Left lobe of liver (tissue), 2 donors: ENCODE measurements at places on chromosomes 2 and 18.

- DNase-seq: no peak
These were observed 80.7 kb downstream of the EPAS1 start for GRCh38 chr2:46377666-46378560.

DNA sequence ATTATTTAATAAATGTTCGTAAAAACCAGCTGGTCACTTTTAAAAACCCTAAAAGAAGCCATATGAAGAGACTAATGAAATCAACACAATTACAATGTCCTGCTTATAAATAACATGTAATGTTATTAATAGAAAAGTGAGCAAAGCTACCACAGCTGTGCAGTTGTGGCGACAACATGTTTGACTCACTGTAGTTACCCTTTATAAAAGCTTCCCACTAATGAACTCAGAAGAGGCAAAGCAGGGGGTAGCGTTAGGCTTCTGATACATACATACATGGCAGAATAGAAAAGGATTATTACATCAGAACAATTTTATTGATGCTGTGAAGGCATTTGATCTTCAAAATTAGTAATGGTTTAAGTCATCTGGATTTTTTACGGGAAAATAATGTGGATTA, 219.7 kb downstream of the SLC4A10 start:
- no peak for DNase-seq

DNA sequence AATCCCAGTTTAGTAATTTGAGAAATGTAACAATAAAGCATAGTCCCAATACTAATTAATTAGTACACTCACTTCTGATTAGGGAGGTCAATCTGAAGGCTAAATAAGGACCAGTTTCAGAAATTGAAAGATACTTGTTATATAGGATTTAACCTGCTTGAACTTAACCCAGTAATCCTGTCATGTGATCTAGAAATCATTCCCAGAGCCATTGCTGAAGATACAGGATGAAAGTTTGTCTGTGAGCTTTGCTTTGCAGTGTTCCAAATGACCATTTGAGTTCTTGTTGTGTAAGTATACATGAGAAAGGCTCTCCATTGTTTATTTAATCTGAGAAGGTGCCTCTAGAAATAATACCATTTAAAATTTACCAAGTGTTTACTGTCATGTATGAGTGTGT, 52.2 kb downstream of the GALNT1 start:
- DNase-seq: no peak

DNA sequence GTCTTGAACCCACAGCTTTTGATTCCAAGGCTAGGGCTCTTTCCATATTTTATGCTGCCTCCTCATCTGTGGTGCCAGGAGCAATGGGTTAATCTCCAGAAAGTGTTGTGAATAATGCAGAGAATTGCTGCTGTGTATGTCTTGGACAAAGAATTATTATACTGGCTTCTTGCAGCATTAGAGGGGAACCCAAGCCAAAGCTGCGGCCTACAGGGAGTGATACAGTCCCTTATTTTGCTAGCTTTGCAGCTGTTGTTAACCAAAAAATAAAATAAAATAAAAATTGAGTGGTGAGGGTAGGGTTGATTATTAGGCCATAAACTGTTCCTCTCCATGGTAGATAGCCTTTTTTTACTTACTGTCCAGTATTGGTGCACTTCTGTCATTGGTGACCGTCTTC, 16.7 kb downstream of the WIPF1 start:
- no peak for DNase-seq

DNA sequence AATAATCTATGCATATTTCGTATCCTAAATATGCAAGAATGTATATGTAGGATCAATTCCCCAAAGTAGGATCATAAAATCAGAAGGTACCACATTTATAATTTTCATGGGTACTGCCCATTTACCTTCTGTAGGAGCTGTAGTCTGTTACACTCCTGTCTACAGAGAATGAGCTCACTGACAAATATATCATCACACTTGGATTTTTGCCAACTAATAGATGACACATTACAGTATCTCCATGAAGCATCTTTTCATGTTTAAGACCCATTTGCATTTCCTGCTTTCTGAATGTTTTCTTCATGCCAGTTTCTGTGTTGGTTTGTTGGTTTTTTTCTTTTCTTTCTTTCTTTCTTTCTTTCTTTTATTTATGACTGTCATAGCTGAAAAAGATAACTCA, 70.9 kb upstream of the EML6 start:
- no peak for DNase-seq

DNA sequence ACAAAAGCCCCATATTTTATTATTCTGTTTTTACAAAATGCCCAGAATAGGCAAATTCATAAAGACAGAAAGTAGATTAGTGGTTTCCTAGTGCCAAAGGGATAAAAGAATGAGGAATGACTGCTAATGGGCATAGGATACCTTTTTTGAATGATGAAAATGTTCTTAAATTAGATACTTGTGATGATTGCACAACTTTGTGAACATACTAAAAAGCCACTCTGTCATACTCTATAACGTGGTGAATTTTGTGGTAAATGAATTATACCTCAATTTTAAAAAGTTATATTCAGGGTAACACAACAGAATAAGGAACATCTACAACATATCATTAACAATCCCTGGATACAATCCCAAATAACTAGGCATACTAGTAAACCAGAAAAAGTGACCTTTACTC, 9.1 kb upstream of the FBLN7 start:
- DNase-seq: no peak

GRCh38 chr2:71500426-71501079, 47.2 kb downstream of the DYSF start:
- DNase-seq: no peak

DNA sequence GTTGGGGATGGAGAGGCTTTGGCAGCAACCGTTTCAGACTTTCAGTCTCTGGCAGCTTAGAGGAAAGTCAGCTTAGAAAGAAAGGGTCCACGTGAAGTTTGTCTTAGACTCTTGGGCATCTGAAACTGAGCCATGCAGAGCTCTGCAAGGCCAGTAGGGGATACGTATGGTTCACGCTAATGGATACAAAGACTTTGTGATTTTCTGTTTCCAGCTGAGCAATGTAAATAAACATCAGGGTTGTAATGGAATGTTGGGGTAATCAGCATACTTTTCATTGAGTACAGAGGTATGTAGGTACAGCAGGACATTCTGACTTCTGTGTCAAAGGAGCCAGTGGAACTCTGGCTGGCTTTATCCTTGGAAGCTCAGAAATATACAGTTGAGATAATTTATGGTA, 31.0 kb downstream of the RALB start:
- DNase-seq: no peak

DNA sequence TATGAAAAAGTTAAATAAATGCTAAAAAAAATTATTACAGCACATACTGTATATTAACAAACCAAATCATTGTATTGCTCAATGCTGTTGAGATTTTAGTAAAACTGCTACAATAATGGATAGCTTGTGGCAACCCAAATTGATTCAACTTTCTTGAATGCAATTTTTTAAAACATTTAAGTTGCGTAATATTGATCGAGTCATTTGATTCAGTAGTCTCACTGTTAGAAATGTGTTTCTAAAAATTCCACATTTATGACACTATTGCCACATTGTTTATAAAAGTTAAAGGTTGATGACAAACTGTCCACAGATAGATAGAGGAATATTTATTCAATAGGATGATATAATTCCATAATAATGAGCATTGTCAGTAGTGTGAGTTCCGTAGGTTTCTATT, 640.7 kb upstream of the CRIM1 start:
- DNase-seq: no peak

- DNase-seq: peak; percentile 94
These were observed 107.6 kb upstream of the MAP3K20 start for GRCh38 chr2:172968061-172968469.

DNA sequence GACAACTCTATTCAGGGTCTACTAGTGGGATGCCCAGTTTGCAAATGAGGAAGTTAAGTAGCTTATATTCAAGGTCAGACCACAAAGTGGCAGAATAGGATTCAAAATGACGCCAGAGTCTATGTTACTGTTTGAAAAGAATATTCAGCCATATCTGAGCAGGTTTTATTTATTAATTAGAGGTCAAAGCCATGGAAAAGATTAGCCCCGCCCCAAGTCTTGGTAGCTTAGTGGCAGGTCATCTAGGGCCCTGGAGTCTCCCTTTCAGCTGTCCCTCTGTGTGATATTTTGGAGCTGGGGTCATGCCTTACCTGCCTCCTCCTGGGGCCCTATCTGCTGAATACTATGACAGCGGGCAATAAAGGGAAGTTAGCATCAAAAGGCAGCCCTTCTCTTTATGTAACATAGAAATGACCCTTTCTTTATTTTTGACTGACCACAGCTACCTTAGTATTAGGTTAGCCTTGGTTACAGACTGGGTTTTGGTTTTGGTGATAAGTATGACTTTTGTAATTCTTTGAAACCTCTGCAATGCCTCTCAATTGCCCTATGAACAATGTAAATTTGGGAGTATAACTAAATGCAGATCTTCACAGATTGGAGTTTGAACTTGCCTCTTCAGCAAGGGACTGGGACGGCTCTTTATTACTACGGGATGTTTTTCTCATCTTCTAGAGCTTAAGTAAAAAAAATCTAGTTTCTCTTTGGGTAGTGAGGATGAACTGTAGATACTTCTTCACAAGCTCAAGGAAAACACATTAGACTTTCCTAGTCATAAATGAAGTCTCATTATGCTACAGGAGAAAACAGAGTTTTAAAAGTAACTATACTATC, 153.0 kb upstream of the ITGA4 start:
- DNase-seq: no peak

DNA sequence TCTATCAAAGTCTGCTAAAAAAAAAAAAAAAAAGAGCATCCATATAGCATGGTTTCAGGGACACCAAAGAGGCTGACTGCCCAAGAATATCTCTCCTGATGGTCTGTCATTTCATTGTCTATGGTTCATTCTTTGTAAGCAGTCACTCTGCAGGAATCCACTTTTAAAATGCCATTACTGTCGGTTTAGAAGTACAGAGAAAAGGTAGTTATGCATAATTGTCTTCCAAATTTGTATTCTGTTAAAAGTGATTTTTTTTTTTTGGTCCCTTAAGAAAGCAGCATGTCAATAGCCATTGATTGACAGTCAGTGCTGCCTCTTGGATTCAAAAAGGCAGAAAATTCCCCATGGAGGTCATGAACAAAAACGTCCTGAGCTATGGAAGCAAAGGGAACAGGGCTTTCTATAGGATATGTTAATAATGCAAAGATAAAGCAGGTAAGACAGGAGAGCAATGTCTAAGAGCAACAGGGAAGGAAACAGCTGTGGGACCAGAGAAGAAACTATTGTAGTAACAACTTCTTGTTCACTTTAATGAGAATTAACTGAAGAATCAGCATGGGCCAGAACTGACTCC, 245.8 kb downstream of the TMX3 start:
- DNase-seq: no peak

GRCh38 chr2:715854-716560, 38.8 kb upstream of the TMEM18 start:
- no peak for DNase-seq

- no peak for DNase-seq
These were observed 152.9 kb downstream of the SPP2 start for GRCh38 chr2:234203135-234203984.

- no peak for DNase-seq
These were observed 21.7 kb downstream of the ARHGAP28 start for GRCh38 chr18:6751222-6751621.

DNA sequence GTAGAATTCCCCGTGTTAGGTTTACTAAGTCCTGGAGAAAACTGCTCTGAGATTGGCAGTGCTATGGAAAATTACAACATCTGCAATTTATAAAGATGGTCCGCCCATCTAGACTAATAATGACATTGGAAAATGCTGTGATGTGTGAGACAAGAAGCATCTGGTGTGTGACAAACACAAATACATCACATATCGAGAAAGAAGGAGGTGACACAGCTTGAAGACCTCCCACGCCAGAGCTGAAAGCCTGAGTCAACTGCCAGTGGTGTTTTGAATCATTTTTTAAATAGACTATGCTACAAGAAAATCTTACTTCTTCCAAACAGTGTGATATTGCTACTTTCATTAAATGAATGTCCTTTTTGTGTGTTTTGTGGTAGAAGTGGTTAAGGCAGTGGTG, 8.6 kb upstream of the ANO7 start:
- no peak for DNase-seq

DNA sequence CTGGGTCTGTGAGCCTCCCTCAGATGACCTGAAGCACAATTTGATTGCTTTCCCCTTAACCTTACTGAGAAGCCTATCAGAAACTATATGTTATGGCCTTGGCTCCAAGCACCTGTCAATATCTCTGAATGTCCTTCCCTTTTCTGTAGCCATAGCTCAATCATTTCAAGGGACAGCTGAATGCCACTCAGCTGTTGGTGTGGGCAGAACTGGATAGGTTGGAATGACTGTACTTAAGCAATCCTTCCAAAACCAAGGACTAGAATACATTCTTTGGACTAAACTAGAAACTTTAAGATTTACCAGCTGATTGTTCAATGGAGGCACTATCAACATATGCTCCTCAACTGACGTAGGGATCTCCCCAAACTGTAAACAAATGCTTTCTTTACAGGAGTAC, 159.4 kb downstream of the THADA start:
- DNase-seq: no peak

DNA sequence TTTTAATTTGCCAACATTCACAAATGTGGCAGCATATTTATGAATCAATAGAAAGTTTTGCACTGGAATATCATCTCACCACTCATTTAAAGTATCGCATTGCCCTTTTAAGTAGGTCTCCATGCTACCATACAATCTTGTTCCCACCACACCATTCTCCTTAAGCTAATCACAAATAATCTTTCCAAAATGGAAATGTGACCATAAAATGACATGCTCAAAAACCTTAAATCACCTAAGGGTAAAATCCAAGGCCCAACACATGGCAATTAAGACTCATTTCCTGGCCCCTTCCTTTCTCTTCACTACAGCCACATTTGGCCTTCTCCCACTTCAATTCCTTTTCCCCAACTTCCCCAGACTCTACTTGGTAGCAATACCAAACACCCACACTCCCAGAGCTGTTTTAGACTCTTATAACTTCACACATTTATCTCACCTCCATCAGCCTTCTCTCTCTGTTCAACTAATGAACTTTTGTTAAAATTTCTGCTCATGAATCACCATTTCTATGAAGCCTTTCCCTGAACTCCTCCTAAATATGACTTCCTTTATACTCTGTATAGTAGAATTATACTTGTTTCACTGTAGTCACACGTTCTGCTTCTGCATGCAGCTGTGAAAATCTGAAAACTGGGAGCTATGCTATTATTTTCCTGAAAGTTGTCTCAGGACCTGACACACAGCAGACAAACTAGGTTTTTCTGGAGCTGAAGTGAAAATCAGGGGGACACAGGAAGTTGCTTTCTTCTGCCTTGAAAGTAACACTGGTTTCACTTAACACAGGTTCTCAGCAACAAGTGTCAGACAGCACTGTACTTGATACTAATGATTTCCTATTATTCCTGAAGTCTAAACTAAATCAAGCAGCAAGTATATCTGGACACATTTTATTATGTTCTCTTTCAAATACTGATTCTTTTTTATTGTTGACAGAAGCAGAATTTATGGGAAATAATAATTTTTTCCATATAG, 303.9 kb downstream of the ZEB2 start:
- DNase-seq: no peak

- DNase-seq: no peak
These were observed 17.1 kb upstream of the SP3 start for GRCh38 chr2:173982182-173982714.

DNA sequence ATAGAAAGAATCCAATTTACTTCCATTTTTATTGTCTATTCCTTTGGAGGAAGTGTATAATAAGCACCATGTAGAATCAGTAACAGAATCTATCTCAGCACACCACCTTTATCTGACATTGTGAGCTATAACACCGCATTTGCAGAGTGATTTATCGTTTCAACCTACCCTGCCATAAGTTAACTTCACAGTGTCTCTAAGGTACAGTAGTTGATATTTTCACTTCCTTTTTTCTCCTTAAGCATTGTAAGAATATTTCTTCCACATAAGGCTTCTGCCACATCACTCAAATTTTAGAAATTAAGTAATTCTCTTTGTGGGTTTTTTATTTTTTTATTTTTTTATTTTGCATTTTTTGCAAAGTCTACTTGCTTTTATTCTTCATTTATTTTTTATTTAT, 107.1 kb downstream of the TMX3 start:
- DNase-seq: no peak
